ENCODE measurements at places on chromosomes 2 and 18. TPM values are rescaled to one million over a fixed set of nuclear protein-coding genes. Genes with fewer than 3 reads are reported as not detected.

- peak; percentile 23 for DNase-seq
Measured at GRCh38 chr2:98269274-98269673, 77.0 kb upstream of the CNGA3 start.

DNA sequence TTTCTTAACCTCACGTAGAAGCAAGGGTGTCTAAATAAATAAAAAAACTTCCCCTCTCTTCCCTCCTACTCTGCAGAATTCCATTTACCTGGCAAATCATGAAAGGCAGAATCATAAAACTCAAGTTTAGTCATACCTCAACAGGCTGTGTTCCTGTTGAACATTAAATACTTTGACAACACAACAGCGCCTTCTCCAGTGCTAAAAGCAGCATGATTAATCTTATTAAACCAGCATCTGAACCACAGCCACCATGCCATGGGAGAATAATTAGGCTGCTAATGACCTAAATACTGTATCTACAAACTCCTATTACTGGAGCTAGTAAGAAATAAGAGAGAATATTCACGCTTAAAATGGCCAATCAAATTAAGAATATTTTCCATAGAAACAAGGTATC lies 68.1 kb downstream of the CDH2 start:
- peak; percentile 39 for DNase-seq

GRCh38 chr2:174343623-174344455 lies 9.1 kb downstream of the SP9 start:
- no peak for DNase-seq

DNA sequence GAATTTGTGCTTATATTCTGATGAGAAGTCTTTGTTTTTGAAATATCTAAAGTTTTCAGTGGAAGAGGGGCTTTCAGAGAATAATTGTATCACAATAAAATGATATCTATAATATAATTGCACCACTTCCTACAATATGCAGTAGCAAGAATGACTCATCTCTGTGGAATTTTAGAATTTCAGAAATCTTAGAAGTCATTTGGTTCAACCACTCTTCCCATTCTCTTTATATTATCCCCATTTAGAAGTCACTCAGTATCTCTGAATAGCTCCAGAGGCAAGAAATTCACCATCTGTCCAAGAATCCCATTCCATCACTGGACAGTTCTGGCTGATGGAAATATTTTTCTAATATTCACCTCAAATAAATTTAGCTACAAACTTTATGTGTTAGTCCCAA lies 59.3 kb upstream of the CCDC68 start:
- peak; percentile 12 for DNase-seq

- DNase-seq = no peak
Measured at GRCh38 chr2:37838541-37839167, 86.4 kb upstream of the RMDN2 start.

DNA sequence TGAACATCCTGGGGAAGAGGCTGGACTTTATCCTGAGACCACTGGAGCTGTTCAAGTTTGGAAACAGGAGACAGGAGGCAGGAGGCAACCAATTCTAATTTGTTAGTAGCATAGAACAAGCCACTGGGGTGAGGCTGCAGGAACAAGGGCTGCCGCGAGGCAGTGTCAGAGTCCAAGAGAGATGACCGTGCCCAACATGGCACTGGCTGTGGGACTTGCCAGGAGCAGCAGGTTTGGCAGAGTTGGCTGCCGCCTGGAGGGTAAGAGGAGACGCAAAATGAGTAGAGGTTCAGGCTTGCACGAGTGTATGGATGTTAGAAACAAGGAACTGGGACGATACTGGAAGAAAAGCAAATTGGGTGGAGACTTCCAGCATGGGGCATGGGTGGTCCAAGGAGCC lies 168.5 kb downstream of the TPGS2 start:
- DNase-seq = no peak

Gene RGPD5
- total RNA-seq = 0.81 TPM

GRCh38 chr18:61608316-61608715 lies 275.1 kb downstream of the CDH20 start:
- DNase-seq = no peak

Gene SCN7A
- total RNA-seq = not detected

GRCh38 chr2:72919414-72920317 lies 2.3 kb downstream of the EMX1 start:
- DNase-seq = no peak

- DNase-seq = no peak
Measured at GRCh38 chr2:74026687-74027241, 42.1 kb downstream of the TET3 start.
